HFFc6 (cell line): ENCODE measurements at places on chromosomes 6 and 20.

- DNase-seq, result peak; percentile 63
Measured at GRCh38 chr6:129598244-129599187, 111.5 kb downstream of the ARHGAP18 start.

- no peak for DNase-seq
Measured at GRCh38 chr20:54015496-54015895, 54.9 kb downstream of the BCAS1 start.

DNA sequence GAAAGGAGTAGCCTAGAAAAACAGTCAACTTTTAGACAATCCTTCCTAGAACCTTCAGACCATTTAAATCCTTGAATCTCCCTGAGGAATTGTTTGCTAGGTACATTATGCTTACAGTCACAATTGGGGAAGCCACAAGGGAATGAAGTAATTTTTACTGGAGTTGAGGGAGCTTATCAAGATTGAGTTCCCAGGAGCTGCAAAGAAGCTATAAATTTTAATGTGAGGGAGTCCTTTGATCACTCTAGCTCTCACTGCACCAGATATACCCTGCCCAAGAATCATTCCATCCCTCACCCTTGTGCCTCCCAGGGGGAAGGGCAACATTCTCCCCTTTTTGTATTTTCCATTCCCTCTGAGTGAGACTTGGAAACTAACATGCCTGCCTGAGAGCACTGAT is 12.3 kb upstream of the ZNF165 start:
- DNase-seq, result no peak

- no peak for DNase-seq
Measured at GRCh38 chr6:106204961-106205360, 118.8 kb downstream of the PRDM1 start.

DNA sequence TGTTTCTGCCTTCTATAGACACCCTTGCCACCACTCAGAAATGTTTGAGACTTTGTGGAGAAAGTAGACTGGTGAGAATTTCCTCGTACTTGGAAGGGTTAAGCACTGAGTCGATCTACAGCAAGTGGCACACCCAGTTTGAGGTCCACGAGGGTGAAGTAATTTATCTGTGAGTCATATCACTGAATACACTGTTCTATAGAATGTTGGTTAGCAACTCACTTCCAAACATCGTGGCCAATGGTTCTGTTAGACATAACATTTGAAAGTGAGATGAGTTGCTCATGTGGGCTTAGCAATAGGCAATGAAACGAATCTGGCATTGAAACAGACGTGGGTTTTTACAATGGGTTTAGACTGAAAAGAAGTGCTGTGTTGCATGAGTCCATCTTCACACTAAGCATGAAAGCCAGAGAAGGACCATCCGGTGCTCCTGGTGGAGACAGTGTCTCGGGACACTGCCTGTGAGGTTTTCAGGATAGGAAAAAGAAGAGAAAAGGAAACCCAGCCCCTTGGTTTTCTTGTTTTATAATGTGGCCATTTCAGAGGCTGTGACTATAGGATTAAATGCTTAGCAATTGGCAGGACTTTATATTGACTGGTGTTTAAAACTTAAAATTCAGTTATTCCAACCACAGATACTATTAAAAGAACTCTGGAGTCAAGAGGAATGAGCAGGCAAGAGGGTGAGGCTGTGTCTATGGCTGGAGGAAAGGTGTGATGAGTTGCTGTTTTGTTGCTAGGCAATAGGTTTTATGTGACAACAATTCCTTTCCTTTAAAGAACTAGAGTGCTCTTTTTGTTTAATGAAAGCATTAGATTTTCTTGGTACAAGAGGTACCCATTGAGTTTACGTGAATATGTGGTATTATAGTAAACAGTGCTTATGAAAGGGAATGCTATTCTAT is 31.0 kb upstream of the EZR start:
- peak; percentile 99 for DNase-seq

DNA sequence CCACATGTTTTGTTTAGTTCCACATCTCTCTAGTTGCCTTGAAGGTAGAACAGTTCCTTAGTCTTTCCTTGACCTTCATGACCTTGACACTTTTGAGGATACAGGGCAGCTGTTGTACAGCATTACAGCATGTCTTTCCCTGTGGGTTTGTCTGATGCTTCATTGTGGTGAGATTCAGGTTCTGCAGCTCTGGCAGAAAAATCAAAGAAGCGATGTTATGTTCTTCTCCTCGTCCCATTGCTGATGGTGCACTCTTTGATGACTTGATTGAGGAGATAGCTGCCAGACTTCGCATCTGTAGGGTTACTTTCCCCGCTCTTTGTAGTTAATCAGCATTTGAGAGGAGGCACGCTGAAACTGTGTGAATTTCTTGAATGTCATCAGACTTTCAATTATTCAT is 12.0 kb downstream of the CEBPB start:
- DNase-seq, result no peak

- no peak for DNase-seq
Measured at GRCh38 chr6:52186075-52186474, at the start of gene IL17A. TSS of gene IL17A (plus strand) at chr6:52186375. CDS start at chr6:52186432, 57 bp downstream.

DNA sequence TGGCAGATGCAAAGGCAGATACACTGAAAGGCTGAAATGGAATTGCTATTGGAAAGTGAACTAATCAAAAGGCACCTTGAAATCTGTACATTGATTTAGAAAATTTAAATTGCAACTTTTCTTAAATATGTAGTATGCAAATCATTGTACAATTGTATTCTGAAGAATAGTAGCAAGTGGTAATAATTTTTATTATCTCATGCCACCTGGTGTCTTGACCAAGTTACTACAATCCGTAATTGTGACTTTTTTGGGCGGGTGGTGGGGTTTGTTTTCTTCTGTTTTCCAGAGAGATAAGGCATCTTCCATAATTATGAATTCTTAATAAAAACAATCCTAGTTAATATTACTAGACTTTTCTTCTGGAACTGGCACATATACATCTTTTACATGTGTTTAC is 12.5 kb upstream of the BCKDHB start:
- DNase-seq, result peak; percentile 18

DNA sequence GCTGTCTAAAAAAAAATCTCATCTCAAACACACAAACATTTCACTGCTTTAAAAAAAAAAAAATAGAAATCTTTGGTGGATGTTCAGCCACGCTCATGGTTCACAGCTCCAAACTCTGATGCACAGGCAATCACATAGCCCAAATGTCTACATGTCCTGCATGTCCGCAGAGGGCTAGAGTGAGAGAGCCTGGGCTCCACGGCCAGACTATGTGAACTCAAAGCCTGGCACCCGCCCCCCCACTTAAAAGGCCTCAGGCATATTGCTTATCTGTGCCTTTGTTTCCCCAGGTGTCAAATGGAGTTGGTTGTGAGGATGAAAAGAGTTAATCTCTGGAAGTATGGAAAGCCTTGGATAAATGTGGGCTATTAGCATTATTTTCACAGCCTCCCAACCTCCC is 10.5 kb upstream of the PTGIS start:
- no peak for DNase-seq

GRCh38 chr6:138493413-138493812 is 5.9 kb downstream of the NHSL1 start:
- DNase-seq, result peak; percentile 86

- no peak for DNase-seq
Measured at GRCh38 chr6:25233226-25233625, 45.9 kb upstream of the CARMIL1 start.

DNA sequence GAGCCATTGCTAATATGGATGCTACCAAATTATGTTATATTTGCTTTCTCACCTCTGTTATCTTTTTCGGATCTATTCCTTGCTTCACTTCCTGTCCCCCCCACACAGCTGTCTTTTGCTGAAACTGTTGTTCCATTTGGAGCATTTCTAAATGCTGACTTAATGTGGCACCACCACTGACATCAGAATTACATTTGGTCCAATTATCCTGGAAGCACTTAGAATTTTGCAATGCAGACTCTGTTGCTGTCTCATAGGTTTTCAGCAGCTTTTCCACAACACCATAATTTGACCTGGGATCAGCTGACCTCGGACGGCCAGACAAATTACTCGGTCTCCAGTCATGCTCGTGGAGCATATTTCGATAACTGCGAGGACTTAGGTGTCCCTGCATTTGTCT is 12.8 kb downstream of the KIAA0408 start:
- peak; percentile 15 for DNase-seq

DNA sequence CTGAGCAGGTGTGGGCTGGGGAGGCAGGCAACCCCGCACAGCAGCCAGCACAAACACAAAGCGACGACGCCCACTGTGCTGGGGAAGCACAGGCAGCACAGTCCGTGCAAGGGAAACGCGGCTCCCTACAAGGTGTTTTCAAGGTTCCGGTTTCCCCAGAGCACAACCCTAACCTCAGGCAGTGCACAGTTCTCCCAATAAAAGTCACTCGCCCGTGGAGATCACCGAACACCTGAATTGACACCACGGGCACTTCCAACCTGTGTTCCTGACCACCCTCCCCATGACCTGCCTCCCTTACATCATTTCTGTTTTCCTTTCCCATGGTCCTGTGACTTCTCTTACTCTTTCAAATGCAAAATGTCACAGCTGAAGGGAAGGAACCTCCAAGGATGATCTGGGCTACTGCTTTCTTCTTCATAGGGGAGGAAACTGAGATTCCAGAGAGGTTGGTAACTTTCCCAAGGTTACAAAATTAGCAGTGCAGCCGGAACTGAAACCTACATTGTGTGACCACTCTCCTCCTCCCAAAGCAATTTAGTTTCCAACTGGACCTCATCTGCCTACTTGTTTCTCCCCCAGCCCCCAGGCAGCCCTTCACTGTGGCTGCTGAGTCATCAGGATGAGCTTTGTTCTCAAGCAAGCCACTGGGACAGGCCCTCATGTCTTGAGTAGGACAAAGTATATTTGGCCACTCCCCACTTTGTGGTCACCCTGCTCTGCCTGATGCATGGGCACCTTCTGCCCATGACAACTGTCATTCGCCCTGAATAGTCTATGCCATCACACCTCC is 125.3 kb downstream of the ATXN1 start:
- DNase-seq, result peak; percentile 60

DNA sequence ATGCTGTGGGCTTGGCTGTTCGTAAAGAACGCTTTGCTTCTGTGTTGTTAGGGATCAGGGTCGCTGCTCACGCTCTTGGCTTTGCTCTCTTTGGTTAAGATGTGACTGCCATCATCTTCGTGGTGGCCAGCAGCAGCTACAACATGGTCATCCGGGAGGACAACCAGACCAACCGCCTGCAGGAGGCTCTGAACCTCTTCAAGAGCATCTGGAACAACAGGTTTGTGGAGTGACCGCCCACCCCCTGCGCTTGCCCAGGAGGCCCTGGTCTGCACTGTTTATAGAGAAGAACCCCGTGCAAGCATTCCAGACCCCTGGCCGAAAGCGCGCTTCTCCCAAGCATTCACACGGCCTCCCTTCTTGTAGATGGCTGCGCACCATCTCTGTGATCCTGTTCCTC is 57.1 kb downstream of the GNAS start:
- no peak for DNase-seq
